ENCODE measurements at places on chromosomes 6 and 20.

- no peak for DNase-seq
Measured at GRCh38 chr6:141492521-141493284, 640.0 kb upstream of the GJE1 start.

DNA sequence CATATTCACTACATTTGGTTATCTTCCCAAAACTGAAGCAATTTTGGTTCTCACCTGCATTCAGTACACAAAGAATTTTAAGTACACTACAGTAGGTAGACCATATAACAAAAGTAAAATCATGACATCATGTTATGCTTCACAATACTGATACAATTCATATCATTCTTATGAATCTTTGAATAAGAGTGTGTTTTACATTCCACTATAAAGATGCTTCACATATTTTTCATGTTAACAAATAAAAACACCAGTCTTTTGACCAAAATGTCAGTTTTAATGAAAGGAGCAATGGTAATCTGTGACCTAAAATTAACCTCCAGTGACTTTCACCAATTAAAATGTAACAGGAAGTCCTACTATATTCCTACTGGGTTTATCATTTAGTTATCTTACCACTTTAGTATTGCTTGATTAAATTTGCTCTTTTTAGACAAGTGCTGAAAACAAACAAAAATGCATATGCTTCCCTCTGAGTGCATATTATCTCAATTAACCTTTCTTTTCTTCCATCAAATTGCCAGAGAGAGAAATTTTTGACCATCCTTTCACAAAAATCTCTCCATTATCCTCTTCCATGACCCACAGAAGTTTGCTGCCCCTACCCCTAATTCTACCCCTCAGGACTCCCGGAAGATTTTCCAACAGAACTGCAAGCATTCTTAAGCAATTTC is 49.3 kb downstream of the PHIP start:
- DNase-seq = no peak

DNA sequence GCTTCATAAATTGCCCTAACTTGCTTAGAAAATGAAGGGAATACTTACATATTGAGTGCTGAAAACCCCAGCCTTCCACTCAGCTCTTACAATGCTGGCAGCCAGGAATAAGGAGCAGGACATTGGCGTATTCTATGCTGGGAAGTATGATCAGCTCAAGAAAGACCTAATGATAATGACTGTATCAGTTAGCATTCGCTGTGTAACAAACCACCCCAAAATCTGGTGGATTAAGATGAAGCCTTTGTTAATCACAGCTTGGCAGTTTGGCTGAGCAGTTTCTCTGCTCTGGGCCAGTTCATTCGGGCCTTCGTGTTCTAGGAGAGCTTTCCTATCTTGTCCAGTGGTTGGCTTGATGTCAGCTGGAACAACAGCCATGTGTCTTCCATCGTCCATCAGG is 33.4 kb upstream of the TUBB2A start:
- no peak for DNase-seq

DNA sequence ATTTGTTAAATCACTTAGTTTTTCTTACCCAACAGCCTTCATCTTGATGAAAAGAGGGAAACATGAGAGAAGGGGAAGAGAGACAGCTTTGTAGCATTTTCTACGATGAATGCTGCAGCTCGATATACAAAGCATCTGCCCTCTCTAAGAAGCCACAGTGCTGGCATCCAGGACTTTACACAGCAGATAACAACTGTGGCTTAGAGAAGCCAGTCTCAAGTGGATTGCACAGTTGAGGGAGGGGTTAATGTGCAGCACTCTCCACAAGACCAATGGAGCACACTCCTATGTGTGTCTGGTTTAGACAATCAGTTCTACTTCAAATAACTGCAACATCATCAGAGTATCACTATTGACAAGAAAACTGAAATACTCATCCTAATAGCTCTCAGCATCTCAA is 5.8 kb downstream of the C6orf120 start:
- DNase-seq = no peak

- no peak for DNase-seq
Measured at GRCh38 chr6:145898376-145898775, 65.8 kb downstream of the SHPRH start.

GRCh38 chr6:19705606-19706005 is 131.6 kb upstream of the ID4 start:
- DNase-seq = no peak

DNA sequence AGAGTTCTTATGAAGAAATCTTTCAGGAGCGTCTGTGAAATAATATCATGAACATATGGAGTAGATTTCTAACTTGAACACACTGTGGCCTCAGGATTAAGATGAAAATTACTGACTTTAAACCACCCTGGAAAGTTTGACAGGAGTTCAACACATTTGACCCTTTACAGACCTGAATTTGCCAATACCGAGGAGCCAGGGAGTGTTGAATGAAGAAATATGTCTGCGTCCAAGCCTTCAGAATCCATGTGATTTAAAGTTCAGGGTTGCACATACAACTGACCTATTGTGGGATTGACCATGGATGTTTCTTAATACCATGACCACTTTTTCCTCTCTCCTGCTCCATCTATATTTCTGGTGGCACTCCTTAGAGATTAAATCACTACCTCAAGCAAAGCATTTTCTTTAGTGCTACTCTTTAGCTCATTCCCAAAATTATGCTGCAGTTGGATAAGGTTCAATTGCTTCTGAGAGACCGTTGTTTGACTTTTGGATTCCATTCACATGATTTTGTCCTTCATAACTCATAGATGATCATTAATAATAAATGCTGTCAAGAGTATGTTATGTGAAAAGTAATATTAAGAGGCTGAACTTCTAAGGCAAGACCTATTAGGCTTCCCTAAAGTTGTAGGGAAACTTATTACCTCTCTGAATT is 57.4 kb downstream of the PRL start:
- DNase-seq = no peak

GRCh38 chr20:45407067-45407745 is 883 bp upstream of the DBNDD2 start:
- DNase-seq = no peak

GRCh38 chr6:20319520-20320357 is 81.9 kb upstream of the E2F3 start:
- DNase-seq = peak; percentile 75

DNA sequence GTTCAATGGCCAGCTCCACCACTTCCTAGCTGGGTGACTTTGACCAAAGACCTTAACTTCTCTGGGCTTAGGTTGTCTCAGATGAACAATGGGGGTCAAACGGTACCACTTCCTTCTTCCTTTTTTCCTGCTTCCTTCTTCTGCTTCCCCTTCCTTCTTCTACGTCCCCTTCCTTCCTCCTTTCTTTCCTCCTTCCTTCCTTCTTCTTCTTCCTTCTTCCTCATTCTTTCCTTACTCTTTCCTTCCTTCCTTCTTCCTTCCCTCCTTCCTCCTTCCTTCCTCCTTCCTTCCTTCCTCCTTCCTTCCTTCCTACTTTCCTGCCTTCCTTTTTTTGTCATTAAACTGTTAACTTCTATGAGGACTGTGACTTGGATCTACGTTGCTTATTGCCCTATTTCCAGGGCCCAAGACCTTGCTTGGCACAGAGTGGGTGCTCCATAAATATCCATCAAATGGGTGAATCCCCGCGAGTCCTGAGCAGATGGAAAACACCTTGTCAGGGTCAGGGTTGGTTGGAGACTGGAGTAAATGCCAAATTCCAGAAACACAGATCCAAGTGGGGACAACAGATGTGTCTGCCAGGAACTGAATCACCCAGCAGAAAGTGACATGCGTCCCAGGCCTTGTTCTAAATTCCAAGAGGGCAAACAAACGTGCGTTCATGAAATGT is 243.3 kb downstream of the PREX1 start:
- DNase-seq = no peak
